Melanocyte of skin (primary cell): ENCODE measurements at places on chromosomes 2 and 18. TPM values are rescaled to one million over a fixed set of nuclear protein-coding genes. Genes with fewer than 3 reads are reported as not detected.

TRIM54 gene
- under 0.01 TPM in 1 of 2 replicates, not detected in the other for total RNA-seq

EPB41L3 gene
- 140 and 159 TPM in 2 replicates for total RNA-seq

PTPN4 gene
- total RNA-seq, result 22.6 and 25.3 TPM in 2 replicates

ERCC3 gene
- total RNA-seq, result 63.1 and 75.6 TPM in 2 replicates

DPP4 gene
- 152 and 176 TPM in 2 replicates for total RNA-seq

ANKRD23 gene
- total RNA-seq, result 8.3 and 8.9 TPM in 2 replicates

CDH2 gene
- 6.3 and 12.5 TPM in 2 replicates for total RNA-seq

ANKRD62 gene
- total RNA-seq, result under 0.01 TPM in 1 of 2 replicates, not detected in the other

NCKAP1 gene
- 115 and 124 TPM in 2 replicates for total RNA-seq

ZC3H6 gene
- 3.8 and 8.0 TPM in 2 replicates for total RNA-seq

PECR gene
- 38.2 and 90.5 TPM in 2 replicates for total RNA-seq

FAM110C gene
- not detected in 2 replicates for total RNA-seq

SFTPB gene
- total RNA-seq, result not detected in 2 replicates

TRIM43 gene
- not detected in 2 replicates for total RNA-seq

OSR1 gene
- total RNA-seq, result 0.46 TPM in 1 of 2 replicates, not detected in the other

NDUFB3 gene
- total RNA-seq, result 51.6 and 73.8 TPM in 2 replicates

LNPK gene
- total RNA-seq, result 28.6 and 44.9 TPM in 2 replicates

RMDN2 gene
- total RNA-seq, result 7.7 and 13.1 TPM in 2 replicates

UGT1A6 gene
- total RNA-seq, result not detected in 2 replicates

ALPG gene
- not detected in 2 replicates for total RNA-seq

ASB18 gene
- total RNA-seq, result not detected in 2 replicates

NTSR2 gene
- total RNA-seq, result not detected in 2 replicates

PAIP2B gene
- total RNA-seq, result 0.34 and 0.73 TPM in 2 replicates

PRSS56 gene
- under 0.01 TPM in 1 of 2 replicates, not detected in the other for total RNA-seq

RFX8 gene
- 0.36 TPM in 1 of 2 replicates, not detected in the other for total RNA-seq

MERTK gene
- total RNA-seq, result 0.69 and 3.6 TPM in 2 replicates

GPR45 gene
- not detected in 2 replicates for total RNA-seq

SP5 gene
- total RNA-seq, result not detected in 2 replicates

CRYGC gene
- total RNA-seq, result not detected in 2 replicates

GCG gene
- total RNA-seq, result not detected in 2 replicates
